ENCODE measurements at places on chromosomes 1 and 21. TPM values are rescaled to one million over a fixed set of nuclear protein-coding genes. Genes with fewer than 3 reads are reported as not detected.

GRCh38 chr21:22263890-22264289 lies 1265.7 kb downstream of the NCAM2 start:
- DNase-seq: no peak

- no peak for DNase-seq
These were observed 21.3 kb downstream of the ACTL8 start for GRCh38 chr1:17776426-17776825.

ID3 gene
- 399 TPM for total RNA-seq

- DNase-seq: no peak
These were observed 68.5 kb upstream of the ADAM30 start for GRCh38 chr1:119964673-119965363.

DNA sequence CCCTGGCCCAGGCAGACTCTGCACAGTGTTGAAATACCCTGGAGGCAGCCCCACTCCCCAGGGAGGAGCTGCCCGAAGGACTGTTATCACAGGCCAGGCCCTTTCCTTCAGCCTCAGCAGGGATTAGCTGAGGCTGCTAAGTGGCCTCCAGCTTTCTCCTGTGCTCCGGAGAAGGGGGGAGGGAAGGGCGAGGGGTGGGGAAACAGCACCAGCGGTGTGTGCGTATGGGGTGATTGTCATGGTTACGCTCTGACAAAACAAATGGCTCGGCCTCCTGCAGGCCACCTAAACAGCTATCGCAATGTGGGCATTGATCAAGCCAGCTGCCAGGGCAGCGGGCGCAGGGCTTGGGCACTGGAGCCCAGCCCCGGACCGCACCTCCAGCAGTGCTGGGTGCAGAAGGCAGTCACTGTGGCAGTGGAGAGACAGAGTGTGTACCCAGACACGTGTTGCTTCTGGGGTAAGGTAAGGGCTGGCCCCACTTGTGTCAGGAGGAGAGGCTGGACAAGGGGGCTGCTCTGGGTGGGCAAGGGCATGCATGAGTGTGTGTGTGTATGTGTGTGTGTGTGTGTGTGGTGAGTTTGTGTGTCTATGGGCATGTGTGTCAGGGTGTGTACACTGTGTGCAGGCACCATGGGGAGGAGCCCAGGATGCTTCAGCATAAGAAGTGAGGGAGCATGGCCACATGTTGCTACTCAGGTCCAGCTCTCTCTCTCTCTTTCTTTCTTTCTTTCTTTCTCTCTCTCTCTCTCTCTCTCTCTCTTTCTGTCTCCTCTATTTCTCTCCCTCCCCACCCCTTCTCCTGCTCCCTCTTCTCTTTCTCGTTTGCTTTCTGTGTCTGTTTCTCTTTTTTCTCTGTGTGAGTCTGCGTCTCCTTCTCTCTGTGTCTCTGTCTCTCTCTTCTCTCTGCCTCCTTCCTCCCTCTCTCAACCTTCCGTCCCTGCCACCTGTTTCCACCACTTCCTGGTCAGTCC lies at the start of gene VWA5B1:
Gene VWA5B1, plus strand, starts transcription at position 252 of the 974 bp plus-strand sequence. CDS start 19,727 bp downstream, outside the sequence.
- DNase-seq: no peak

DNA sequence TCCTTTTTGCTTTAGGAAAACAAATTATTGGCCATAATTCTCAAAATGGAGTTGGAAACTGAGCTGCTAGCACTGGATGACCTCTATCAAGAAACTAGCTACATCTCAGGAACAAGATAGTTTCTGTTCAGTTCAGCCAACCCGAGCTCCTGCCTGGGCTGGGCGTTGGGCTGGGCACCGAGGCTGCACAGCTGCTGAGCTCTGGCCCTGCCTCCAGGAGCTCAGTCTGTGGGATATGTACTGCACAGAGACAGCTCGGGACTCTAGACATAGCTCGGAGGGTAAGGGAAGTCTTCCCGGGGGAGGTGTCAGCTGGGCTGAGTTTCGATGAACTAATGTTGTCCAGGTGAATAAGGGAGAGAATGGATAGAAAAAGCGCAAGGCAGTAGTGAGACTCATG lies 24.5 kb upstream of the SLC1A7 start:
- DNase-seq: no peak

GPR37L1 gene
- not detected for total RNA-seq

CCDC28B gene
- 17.5 TPM for total RNA-seq

OR2L2 gene
- total RNA-seq: not detected

GRCh38 chr1:27967884-27968466 lies 8.2 kb downstream of the XKR8 start:
- DNase-seq: no peak

MROH9 gene
- total RNA-seq: not detected

DNA sequence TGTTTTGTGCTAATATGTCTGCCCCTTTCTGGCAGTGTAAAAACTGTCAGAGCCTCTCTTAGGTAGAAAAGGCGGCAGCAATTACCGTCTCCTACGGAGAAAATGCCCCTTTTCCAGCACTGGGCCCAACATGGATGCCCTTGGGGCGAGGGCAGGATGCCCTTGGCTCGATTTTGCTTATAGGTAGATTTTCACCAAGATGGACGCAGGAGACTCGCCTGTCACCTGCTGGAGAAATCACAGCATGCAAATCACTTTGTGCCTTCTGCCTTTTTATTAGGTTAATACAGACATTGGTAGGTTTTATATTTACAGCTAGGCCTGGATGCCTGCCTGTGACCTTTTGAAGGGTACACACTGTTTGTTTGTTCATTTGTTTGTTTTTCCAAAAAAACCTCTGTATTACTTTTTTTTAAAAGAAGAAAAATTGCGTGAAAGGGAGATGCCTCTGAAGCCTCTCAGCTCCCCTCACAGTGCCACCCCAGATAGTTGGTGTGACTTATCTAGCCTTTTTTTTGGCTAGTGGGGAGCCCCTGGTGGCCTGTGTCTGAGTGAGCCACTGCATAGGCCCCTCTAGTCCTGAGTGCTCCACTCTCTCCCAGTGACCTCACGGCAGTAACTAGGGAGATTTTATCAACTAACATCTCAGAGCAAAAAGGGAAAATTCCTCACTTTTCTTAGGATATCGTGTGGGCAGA lies 2.5 kb downstream of the ATP1B1 start:
- no peak for DNase-seq

DNA sequence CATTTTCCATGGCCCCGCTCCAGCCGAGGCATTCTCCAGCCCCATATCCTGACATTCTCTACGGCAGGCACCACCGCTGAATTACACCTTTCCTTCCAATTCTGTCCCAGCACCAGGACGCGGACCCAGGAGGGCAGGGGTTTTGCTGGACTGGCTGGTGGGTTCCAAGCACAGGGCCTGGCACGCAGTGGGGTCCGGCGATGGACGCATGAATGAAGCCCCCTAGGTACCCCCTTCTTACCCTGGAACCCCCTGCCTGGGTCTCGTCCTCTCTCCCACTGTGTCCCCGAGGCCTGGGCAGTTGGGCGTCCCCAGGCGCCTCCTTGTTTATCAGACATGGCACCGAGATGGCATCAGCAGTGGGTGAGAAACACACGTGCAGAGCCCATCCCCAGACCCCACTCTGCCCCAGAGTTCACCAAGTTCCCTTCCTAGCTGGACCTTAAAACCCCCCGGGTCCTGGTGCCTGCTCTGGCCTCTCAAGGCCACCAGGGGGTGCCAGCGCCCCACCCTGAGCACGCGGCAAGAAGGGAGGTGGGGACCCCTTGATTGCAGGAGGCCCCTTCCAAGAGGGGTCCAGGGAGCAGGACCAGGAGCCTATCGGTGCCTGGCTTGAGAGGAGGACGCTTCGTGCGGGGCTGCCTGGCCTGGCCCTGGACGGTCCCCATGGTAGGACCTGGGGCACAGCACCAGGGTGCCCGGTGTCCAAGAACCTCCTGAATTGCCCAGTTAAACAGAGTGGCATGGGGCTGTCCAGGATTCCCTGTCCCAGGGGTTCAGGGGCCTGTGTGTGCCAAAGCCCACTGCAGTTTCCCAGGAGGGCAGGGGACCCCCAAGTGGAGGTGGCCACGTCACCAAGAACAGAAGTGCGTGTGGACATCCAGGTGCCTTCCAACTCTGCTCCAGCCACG lies 46.1 kb downstream of the MEGF6 start:
- no peak for DNase-seq

- no peak for DNase-seq
These were observed at the start of gene WNT9A for GRCh38 chr1:227947676-227948492. TSS of gene WNT9A (minus strand) at chr1:227947932. CDS start at chr1:227947887, 45 bp downstream.

DNA sequence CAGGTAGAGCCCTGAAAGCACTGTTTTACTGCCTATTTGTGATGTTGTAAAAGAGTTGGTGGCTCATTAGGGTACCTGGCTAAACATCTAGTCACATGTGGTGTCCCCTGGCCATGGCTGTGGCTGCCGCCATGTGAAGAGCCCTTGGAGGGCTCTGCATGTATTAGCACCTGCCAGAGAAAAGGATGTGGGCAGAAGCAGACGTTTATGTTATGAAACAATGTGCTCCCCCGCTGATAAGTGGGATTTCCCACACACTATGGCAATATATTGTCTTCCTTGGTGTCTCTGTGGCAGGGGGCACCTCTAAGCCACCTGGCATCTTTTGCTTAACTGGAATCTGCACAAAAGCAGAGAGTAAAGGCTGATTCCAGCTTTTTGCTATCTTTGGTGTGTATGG lies 9.6 kb downstream of the TENT5C start:
- DNase-seq: no peak

DNA sequence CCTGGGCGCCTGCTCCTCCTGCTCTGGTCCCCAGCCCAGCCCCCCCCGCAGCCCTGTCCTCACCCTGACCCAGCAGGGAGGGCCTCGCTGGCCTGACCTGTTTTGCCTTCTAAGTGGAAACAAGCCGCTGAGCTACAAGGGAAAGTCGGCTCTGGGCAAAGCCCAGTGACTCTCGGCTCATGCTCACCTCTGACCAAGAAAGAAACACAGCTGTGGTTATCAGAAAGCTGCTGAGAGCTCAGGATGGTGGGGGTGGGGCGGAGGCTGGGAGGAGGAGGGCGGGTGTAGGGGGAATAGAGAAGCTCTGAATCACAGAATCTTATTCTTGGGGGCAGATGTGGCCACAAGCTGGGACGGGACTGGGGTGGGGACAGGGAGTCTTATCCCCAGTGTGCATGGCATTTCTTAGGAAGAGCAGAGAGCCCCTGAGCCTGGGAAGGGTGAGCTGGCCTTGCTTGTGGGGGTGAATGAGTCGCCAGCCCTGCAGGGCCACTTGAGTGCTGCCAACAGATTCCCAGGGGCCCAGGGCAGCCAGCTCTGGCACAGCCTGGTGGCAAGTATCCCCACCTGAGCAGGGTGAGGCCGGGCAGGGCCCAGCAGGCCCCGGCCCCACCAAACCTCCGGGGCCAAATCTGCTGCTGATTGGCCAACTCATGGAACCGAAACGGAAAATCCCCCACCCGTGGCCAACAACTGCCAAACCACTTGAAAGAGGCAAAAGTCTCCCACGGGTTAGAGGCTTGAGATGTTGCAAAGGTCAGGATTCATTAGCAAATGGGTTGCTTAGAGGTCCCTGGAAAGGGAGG lies 120.6 kb downstream of the SPSB1 start:
- no peak for DNase-seq

DNA sequence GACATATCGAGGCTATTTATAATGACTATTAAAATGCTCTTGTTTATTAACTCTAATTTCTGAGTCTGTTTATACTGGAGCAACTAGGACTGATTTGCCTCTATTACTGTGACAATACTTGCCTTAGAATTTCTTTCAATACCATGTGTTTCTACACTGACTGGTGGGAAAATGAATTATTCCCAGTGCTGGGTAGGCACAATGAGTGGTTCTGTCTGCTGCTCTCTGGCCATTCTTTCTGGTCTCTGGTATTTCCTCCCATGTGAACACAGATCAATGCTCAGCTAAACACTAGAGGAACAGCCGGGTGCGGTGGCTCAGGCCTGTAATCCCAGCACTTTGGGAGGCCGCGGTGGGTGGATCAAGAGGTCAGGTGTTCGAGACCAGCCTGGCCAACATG lies 390.5 kb downstream of the PRDM2 start:
- DNase-seq: no peak

FAM78B gene
- total RNA-seq: not detected

DMAP1 gene
- total RNA-seq: 48.4 TPM

TRIM58 gene
- 2.4 TPM for total RNA-seq

GRCh38 chr1:11487196-11487751 lies 8.3 kb downstream of the DISP3 start:
- no peak for DNase-seq

SPRR4 gene
- total RNA-seq: not detected

DNA sequence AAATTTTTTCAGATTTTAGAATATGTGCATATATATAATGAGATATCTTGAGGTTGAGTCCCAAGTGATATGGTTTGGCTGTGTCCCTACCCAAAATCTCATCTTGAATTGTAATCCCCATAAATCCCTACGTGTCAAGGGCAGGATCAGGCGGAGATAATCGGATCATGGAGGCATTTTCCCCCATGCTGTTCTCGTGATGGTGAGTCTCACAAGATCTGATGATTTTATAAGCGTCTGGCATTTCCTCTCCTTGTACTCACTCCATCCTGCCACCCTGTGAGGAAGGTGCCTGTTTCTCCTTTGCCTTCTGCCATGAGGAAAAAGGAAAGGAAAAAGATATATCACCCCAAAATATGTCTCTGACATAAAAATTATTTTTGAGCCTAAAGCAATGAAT lies 64.6 kb downstream of the TOR3A start:
- no peak for DNase-seq

DNA sequence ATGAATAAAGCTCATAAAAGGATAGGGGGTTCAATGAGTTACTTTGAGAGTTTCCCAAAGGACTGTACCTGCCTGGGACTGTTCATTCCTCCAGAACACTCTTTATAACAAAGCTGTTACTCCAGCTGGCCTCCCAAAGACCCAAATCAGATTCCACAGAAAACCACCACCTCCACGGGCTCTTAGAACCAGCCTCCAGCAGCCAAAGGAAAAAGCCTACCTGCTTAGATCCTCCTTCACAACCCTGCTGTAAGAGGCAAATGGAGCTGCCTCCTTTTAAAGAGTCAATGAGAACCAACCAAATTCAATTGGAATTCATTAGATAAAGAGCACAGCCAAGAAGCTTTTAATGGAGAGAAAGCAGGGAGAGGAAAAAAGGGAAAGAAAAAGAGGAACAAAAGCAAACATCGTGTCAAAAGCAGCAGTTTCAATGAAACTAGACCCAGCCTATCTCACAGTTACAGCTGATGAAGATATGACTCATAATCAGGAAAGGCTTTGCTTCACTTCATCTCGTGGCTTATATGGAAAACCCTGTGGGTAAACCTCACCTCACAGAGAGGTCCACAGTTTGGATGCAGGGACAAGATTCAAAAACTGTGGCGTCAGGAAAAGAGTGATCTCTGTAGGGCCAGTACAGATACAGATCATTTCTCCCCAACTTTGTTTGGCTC lies 27.8 kb upstream of the FMO4 start:
- DNase-seq: no peak

SPRR3 gene
- total RNA-seq: not detected

DNA sequence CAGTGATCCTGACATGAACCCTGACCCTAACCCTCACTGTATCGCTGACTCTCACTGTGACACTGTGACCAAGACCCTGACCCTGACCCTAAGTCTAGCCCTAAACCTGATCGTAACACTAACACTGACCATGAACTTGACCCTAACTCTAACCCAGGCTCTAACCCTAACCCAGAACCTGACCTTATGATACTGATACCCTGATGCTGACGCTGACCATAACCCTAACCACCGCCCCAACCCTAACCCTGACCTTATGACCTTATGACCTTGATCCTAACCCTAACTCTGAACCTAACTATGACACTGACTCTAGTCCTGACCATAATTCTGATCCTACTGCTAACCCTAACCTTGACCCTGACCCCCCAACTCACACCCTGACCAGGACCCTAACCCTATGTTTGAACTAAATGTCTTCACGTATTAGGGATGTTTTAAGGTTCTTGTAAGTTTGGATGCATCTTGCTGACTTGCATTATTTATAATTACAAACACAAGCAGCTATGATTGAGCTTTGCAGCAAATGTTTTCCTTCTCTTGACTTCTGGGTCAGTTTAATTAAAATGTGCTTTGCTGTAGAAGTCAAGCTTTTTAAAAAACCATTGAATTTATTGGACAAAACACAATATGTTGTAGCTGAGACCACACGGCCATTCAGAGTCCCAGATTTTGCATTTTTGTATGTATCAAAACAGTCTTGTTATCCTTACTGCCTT lies 23.9 kb upstream of the PRSS38 start:
- no peak for DNase-seq

Measured in glomerular endothelial cell (primary cell).